Heart left ventricle (tissue), 16 donors: ENCODE measurements at places on chromosomes 12 and 14. TPM values are rescaled to one million over a fixed set of nuclear protein-coding genes. Genes with fewer than 3 reads are reported as not detected.

DNA sequence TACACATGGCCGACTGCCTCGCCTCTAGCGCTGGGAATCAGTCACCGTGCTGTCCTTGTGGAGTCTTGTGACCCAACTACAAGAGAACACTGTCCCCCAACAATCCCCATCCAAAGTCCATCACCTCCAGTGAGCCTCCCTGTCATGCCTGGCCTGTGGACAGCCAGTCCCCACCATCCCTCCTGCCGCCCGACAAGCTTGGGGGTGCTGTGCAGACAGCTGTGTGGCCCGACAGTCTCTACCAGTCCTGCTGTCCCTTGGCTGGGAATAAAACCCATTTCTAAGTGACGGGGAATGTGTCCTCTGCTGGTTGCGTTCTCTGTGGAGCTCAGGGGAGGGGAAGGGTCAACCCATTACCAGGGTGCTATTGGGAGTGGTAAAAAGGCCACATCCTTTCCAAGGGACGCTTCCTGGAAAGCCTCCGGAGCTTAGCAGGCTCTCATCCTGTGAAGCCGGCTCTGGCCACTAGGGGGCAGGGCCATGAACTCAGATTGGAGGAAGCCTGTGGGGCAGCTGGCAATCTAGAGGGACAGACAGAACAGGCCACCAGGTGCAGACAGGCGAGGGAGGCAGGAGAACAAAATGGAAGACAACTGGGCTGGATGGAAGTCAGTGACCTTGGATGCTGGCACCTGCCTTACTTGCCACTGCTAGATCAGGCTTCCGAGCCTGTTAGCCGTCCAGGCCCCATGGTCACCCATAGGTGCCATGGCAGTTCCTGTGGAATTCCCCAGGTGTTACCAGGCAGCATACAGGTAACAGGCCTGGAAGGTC, 12.0 kb upstream of the BLTP3B start:
- peak; percentile 82 for DNase-seq

DNA sequence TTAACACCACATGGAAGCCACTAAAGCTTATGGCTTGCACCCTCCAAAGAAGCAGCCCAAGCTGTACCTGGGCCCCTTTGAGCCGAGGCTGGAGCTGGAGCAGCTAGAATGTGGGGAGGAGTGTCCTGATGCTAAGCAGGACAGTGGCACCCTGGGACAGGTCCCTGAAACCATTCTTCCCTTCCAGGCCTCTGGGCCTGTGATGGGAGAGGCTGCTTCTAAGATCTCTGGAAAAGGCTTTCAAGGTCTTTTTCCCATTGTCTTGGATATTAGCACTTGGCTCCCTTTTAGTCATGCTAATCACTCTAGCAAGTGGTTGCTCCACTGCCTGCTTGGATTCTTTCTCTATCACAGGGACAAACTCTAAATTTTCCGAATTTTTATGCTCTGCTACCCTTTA, 40.9 kb downstream of the OSBPL8 start:
- no peak for DNase-seq

DNA sequence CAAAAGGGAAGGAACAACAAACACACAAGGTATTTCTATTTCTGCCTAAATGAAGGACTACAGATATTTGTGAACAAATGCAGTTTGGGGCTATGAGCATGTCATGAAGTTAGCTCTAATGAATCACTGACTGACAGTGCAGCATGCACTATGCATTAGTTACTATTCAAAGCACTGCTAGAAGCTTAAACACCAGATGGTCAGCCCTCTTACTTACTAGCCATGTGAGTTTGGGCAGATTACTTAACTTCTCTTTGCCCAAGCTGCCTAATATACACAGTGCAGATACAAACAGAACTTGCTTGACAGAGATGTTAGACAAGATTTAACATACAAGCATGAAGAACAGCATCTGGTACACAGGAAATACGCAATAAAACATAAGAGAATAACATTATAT, 96.0 kb downstream of the ATXN2 start:
- no peak for DNase-seq

DNA sequence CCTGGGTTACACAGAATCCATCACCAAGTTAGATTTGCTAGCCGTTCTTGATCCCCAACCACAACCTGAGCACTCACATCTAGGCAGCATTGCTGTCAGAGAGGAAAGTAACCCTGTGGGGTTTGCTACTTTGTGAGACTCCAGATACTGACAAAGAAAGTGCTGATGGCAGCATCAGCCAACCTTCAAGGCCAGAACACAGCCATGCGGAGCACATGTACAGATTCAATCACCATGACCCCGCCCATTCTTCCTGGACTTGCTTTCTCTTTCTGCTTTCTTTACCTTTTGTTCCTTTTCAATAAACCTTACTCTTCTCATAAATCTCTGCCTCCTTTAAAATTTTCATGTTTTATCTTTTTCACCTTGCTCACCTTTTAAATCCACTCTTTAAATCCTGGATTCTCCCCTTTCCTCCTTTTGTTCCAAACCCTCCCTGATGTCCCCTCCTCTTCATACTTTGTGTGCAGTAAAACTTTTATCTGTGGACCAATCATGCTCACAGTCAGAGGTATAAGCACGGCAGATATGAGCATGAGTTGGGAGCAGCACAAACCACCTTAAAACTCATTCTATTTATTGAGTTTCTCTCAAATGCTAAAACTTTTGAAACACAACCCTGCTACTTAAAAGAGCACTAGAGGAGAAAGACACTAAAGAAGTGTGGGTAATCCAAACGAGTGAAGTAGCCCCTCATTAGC, 21.9 kb upstream of the CERS5 start:
- DNase-seq: no peak

AHNAK2 gene
- total RNA-seq: 3.9 TPM

ADAM21 gene
- 0.12 TPM for total RNA-seq

DNA sequence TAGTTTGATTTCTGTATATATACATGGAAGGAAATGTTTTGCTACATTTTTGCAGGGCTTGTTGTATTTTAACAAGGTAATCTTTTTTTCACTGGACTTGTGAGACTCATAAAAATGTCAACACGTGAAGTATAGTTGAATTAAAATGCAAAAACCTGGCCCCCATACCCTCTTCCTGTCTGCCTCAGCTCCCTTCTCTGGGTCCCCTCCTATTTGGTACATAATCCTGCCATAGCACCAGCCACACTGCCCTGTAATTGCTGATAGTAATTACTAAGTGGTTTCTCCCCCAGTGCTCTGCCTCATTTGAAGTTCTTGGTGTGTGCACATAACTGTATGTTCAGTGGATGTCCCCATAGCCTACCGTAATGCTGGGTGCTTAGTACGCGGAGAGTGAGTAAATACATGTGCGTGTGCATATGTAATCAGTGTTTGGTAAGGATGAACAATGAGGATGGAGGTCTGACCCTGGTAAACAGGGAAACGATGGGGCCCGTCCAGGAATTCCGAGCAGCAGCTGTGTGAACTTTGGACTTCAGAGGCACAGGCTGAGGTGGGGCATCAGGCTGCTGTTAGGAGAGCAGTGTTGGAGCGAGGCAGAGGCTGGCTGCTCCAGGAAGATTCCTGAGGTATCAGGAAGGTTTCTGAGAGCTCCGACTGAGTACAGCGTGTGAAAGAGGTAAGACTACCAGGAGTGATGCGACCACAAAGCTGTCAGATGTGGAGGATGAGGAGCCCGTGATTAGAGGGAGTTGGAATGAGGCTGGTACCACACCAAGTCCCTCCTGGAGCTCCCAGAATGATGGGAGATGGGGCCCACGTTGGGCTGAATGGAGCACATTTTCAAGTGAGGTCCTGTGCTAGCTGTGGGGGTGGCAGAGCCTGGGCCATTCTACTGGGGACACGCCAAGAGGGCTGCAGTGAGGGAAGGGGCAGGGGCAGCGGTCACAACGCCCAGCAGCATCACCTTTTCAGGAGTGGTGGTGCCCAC, 106.8 kb downstream of the PELI2 start:
- DNase-seq: no peak

DNA sequence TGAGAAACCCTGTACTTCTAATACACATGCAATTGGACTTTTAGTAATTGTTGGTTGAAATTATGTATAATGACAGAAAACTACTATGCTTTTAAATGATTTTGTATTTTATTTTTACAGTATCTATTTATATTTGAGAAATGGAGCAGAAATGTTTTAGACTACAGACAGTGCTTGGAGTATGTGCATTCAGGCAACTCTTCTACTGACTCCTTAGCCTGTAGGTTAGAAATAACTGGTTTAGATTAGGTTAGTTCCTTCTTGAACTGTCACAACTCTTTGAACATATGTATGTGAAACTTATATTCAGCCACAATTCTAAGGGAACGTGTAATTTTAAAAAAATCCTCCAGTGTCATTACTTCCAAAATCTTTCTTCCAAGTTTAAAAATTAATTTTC, 1.7 kb downstream of the FGFR1OP2 start:
- no peak for DNase-seq

- no peak for DNase-seq
Measured at GRCh38 chr14:93086441-93087055, 29.2 kb downstream of the ITPK1 start.

DNA sequence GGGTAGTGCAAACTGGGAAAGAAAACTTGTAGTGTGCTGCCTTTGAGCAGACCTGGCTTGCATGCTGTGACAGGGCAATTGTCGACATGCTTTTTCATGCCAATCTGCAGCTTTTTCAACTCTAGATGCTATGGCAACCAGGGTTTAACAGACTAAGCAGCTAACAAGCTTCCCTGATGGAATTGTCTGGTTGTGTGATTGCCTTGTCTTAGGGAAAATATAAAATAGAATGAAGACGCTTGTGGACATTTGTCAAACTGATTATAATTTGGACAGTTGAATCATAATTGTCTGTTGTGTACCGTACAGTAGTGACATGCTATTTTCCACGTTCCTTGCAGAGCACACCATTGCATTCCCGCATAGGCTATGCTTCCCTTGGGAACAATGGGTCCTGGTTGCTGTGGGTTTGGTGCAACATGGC, 113.0 kb downstream of the FOXG1 start:
- DNase-seq: no peak

GRCh38 chr14:95467657-95468056, 48.8 kb downstream of the SYNE3 start:
- DNase-seq: no peak

- DNase-seq: no peak
Measured at GRCh38 chr12:22610131-22610530, 14.8 kb upstream of the ETNK1 start.

GRCh38 chr12:29102741-29103140, 46.3 kb upstream of the FAR2 start:
- no peak for DNase-seq

AICDA gene
- total RNA-seq: not detected

SLC25A47 gene
- total RNA-seq: not detected

DNA sequence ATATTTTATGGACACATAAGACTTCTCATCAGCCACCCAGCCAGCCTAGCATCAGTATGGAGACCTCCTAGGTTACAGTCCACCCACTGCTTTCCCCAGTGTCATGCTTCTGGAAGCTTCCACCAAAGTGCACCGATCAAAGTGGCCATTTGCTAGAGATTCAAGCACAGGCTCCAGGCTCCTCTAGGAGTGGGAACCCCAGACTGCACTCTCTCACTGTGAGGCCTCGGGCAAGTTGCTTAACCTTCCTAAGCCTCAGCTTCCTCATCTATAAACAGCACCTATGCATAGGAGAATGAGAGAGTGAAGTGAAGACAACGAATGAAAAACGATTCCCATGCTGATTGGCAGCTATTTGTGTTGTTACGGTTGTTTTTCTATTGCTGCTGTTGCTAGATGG, 94.4 kb downstream of the DICER1 start:
- DNase-seq: no peak

- no peak for DNase-seq
Measured at GRCh38 chr14:54554401-54554800, 12.5 kb upstream of the SAMD4A start.
